NCI-H1417 treated with DMSO at 0.1 percent for 48 hours (cell line): ENCODE measurements at places on chromosomes 4 and X.

DNA sequence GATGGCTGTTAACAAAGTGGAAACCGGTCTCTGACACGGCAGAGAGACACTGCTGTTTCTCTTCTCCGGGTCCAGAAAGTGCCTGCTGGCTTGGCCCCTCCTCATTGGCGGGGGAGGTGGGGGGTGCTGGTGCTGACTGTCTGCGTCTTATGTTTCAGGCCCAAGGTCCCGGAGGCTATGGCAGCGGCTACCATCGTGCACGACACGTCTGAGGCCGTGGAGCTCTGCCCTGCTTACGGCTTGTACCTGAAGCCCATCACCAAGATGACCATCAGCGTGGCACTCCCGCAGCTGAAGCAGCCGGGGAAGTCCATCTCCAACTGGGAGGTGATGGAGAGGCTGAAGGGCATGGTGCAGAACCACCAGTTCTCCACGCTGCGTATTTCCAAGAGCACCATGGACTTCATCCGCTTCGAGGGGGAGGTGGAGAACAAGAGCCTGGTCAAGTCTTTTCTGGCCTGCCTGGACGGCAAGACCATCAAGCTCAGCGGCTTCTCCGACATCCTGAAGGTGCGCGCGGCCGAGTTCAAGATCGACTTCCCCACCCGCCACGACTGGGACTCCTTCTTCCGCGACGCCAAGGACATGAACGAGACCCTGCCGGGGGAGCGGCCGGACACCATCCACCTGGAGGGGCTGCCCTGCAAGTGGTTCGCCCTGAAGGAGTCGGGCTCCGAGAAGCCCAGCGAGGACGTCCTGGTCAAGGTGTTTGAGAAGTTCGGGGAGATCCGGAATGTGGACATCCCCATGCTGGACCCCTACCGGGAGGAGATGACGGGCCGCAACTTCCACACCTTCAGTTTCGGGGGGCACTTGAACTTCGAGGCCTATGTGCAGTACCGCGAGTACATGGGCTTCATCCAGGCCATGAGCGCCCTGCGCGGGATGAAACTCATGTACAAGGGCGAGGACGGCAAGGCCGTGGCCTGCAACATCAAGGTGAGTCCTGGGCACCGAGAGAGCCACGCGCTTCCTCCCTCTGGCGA is 2.2 kb downstream of the AKAP17A start:
- no peak for DNase-seq

GRCh38 chr4:56410247-56411062 is 23.2 kb upstream of the AASDH start:
- peak; percentile 41 for DNase-seq

DNA sequence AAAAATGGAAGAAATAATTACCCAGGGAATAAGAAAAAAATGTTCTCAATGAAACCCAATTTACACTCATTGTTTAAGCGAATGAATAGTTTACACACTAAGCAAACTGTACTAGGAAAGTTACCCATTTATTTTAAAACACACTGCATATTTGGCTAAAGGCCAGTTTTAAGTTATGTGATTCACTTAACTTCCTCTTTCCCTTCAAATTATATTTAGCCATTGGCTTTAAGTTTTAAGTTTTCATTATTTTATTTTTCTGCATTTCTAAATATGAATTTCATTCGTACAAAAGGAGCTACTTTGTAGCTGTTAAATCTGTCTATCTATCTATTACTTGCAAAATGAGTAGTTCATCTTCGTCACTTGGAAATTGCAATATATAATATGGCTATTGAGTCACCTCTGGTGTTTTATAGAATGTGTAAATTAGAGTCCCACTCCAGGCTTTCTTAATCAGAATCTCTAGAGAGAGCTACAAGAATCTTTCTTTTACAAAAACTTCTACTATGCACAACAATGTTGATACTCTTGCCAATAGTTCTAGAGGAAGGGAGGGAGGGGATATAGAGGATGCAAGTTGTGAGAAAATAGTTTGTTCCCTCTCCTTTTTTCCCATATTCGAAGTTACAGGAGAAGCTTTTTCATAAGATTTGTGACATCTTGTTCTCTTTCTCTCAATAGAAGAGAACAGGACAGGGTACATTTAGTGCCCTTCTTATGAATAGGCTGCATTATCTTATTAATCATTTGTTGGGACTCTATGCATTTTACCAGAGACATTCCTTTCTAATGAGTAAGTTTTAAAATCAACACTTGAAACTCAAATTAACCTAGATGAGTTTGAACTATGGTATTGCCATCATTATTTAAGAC is 41.8 kb downstream of the SULT1B1 start:
- DNase-seq: no peak

DNA sequence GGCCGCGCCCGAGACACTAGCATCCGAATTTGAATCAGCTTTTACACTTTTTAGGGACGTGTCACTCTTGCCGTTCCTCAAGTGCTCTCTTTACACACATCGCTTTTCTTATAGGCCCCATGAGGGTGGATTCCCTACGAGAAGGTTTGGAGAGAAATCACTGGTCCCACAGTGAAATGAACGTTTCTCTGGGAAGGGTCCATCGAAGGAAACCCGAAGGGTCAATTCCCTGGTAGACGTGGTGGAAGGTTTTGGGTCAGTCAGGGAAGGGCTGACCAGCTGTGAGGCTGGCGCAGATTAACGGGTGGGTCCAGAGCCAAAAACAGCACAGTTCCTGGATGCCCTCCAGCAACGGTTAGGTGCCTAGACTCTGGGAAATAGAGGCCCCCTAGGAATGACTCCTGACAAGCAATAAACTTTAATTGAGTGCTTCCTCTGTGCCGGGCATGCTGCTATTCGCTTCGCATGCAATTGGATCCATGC is 35.9 kb downstream of the ETDC start:
- DNase-seq: no peak

GRCh38 chr4:110009550-110009949 is 96.9 kb downstream of the EGF start:
- no peak for DNase-seq

GRCh38 chr4:184937745-184938144 is 80.5 kb upstream of the HELT start:
- DNase-seq: no peak

GRCh38 chrX:34918091-34918736 is 24.4 kb upstream of the FAM47B start:
- no peak for DNase-seq

DNA sequence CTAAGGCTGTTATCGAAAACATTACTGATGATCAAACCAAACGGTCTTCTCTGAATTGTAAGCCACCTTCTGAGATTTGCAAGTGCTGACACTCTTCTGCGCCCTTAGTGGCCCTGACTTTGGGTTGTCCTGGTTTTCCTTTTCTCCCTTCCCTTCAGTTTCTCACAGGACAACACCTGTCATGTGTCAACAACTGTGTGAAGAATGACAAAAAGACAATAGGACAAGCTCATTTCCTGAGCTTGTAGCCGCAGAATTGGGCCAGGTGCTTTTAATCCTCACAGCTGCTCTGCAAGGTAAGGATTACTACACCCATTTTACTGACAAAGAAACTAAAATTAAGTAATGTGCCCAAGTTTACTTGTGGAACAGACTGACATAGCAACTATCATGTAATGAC is 44.9 kb upstream of the TXK start:
- no peak for DNase-seq

- no peak for DNase-seq
Measured at GRCh38 chr4:139523076-139523475, 32.9 kb downstream of the SETD7 start.

GRCh38 chr4:110155654-110156053 is 42.8 kb downstream of the ELOVL6 start:
- DNase-seq: no peak

- DNase-seq: no peak
Measured at GRCh38 chrX:129472116-129472515, 51.2 kb downstream of the SMARCA1 start.

DNA sequence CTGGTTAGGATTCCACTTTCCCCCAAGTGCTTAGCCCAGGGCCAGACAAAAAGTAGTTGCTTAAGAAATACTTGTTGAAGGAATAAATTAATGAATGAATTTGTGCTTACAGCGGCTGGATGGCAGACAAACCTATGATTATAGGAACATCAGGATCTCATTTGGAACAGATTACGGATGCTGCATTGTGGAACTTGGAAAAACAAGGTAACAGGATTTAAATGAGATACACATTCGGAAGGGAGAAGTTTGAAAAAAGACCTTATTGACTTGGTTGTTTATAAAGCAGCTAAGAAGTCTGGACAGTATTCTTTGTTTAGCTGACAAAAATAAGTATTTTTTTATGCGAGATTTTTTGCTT is 572 bp downstream of the EXOSC9 start:
- DNase-seq: no peak

DNA sequence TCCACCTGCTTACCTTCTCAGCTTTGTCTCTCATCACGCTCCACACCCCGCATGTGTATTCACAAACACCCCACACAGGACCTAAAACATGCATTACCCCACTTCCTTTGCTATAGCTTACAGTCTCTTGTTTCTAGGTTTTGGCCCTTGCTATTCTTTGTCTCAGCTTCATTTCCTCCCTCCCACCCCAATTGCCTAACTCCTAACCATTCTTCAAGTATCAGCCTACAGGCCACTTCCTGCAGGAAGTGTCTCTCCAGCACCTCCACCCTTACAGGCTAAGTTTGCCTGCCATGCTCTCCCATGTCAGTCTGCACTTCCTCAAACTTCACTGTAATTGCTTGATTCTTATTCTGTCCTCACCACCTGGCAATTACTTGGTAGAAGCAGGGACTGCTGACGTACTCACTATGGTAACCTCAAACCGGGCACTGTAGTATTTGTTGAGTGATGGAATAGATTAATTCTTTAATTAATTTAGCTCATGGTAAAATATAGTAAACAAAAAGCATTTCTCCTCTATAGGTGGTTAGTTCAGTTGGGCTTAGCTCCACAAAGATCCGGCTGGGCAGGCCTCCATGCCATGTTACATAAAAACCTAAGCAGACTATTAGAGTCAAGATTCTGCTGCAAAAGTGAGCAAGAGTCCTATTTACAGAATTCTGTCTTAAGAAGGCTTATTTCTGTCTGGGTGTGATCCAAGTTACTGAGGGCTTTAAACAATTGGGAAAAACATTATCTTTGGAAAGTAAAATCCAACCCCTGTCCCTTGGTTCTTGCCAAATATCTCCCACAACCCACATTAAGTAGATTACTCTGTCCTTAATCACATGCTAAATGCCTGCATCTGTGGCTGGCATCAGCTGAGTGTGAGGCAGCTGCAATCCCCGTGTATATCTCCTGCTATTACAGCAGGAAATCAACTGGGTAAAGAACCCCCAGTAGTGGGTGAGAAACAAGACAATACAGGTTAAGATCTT is 124.7 kb upstream of the CPEB2 start:
- no peak for DNase-seq

- DNase-seq: no peak
Measured at GRCh38 chrX:54423161-54423888, 16.9 kb upstream of the TSR2 start.

- no peak for DNase-seq
Measured at GRCh38 chr4:113979148-113979904, at the start of gene ARSJ. Gene ARSJ, minus strand, starts transcription at chr4:113979647. Its CDS starts 813 bp downstream, at chr4:113978834.

GRCh38 chrX:63751481-63751880 is 33.5 kb downstream of the ARHGEF9 start:
- DNase-seq: no peak

DNA sequence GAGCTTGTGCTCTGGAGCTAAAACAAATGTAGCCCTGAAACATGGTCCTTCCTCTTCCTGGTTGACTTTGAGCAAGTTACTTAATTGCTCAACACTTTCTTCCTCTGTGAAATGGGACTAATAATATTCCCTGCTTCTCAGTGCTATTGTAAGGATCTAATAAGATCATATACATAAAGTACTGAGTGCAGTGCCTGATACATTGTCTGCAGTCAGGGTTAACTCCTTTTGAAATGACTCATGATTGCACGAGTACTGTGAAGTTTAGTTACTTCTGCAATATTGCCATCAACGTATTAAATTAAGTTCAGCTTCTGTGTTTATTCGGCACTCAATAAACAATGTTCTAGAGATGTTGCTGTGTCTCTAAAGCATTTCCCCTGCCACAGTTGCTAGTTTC is 91.8 kb upstream of the HPRT1 start:
- no peak for DNase-seq
